AG08395 (cell line): ENCODE measurements at places on chromosomes 13 and 19.

GRCh38 chr19:2270423-2271233, 11.3 kb downstream of the PEAK3 start:
- peak; percentile 93 for DNase-seq

DNA sequence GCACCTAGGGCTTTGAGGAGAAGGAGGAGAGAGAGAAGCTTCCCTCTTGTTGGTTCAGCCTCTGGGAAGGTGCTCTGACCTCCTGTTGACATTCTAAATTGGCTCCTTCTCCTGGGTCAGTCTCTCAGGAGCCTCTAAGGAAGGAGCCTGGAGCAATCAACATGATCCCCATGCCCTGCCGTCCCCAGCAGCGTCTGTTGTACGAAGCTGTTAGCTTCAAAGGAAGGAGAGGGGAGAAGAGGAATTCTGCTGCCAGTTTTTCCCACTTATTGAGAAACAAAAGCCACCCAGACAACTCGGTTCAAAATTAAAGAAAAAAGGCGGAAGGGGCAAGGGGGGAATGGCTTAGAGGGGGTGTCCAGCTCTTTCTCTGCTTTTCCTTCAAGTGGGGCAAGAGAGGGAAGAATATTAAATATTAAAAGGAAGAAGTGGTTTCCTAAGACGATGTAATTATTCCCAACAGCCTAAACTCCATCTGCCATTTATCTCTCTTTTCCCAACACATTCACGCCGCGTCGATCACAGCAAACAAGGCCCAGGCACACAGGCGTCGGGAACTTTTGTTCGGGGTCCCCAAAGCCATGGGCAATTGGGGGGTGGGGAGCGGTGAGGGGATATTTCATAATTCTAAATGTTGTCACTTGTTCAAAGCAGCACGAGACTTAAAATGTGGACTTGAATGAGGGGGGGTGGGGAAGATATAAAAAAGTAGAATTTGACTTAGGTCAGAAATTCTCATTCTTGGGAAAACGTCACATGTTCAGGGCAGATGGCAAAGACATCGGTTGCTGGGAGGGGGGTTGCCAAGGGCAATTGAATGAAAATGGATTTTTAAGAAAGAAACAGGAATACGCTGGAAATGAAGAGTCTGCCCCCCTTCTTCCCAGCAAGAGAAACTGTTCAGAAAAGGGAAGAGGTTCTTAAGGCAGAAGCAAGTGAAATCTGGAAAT, 116.8 kb upstream of the CACNA1A start:
- no peak for DNase-seq

DNA sequence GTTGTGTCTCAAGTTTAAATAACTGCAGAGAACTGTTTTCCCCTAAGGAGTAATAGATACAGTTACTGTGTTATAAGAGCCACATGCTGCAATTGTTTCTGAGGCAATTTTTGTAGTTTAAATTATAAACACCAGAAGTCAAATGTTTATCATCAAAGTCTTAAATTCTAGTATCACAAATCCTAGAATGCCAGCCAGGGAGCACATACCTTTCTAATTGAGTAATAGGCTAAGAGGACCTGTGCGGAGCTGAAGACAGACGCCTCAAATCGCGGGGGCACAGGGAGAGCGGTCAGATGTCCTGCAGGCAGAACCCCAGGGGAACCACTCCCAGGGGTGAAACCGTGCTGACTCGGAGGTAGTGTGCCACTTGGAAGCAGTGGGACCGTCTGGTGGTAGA, 65.2 kb upstream of the TNFRSF19 start:
- DNase-seq = peak; percentile 26

DNA sequence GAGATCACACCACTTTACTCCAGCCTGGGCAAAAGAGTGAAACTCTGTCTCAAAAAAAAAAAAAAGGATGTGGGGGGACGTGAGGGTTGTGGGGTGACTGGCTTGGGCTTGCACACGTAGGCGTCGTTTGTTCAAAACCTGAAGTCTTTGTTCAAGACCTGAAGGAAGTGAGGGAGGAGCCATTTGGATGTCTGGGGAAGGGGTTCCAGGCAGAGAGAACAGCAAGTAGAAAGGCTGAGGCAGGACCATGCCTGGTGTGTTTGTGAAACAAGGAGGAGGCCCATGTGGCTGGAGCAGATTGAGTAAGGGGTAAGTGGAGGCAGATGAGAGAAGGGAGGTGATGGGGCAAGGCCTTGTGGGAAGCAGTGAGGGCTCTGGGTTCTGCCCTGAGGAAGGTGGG, 27.8 kb downstream of the PIN1 start:
- DNase-seq = no peak

DNA sequence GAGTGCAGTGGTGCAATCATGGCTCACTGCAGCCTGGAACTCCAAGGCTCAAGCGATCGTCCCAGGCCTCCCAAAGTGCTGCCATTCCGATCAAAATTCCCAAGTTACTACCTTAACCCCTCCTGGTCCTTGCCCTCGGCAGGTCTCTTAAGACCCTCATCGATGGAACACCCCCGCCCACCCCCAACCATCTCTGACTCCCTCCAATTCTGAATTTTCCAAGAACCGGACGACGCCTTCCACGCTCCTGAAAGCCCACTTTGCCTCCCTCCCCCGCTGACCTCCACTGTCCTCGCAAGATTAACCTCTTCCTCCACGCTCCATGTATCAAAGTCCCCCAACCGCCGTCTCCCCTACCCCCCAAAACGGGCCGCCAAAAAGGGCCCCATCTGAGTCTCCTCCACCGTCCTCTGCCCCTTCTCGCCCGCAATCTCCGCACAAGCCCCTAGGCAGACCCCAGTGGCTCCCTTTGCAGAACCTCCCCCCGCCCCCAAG, 539 bp downstream of the DAPK3 start:
- no peak for DNase-seq

GRCh38 chr13:106523576-106523975, 11.9 kb downstream of the EFNB2 start:
- peak; percentile 35 for DNase-seq

DNA sequence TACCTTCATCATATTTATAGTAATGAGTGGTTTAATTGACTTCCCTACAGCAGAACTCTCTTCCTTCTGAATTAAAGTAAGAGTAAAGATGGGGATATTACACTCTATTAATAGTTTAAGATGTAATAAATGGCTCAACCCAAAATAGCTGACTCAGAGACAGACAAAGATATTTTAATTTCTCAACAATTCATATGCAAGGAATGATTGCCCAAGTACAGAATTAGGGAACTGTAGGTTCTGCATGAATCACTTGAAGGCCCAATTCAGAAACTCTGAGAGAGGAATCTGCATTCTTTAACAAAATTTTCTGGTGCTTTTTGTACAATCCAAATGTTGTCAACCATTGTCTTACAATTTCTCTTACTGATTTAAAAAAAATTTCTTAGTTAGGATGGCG, 42.9 kb upstream of the PCDH9 start:
- peak; percentile 6 for DNase-seq

GRCh38 chr13:101026328-101026727, 351.7 kb upstream of the TMTC4 start:
- DNase-seq = no peak

- peak; percentile 76 for DNase-seq
These were observed 24.7 kb downstream of the RASA3 start for GRCh38 chr13:114107686-114108081.

DNA sequence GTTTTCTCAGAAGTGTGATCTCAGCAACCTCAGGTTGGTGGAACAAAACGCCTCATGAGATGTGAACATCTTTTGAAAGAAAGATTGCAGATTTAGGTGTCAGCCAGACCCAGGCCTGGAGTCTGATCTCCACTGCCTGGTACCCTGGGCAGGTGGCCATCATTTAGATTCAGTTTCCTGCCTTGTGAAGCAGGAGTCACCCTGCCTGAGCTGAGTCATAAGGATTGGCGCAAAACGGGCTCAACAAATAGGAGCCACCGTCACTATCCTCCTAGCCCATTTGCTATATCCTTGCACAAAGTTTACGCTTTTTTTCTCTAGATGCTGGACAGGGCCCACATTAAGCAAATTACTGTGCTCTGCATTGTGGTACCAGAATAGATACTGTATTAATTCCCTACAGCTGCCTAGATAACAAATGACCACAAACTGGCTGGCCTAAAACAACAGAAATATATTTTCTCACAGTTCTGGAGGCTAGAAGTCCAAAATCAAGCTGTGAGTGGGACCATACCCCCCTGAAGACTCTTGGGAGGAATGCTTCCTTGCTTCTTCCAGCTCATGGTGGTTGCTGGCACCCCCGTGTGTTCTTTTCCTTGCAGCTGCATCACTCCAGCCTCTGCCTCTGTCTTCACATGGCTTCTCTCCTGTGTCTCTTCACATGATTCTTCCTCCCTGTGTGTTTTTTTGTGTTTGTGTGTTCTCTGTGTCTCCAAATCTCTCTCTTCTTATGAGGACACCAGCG, 38.2 kb downstream of the TNFSF11 start:
- no peak for DNase-seq

- peak; percentile 39 for DNase-seq
These were observed 1.4 kb downstream of the EFNB2 start for GRCh38 chr13:106533943-106534638.

GRCh38 chr13:110820322-110820721, 94.5 kb downstream of the ANKRD10 start:
- DNase-seq = no peak

DNA sequence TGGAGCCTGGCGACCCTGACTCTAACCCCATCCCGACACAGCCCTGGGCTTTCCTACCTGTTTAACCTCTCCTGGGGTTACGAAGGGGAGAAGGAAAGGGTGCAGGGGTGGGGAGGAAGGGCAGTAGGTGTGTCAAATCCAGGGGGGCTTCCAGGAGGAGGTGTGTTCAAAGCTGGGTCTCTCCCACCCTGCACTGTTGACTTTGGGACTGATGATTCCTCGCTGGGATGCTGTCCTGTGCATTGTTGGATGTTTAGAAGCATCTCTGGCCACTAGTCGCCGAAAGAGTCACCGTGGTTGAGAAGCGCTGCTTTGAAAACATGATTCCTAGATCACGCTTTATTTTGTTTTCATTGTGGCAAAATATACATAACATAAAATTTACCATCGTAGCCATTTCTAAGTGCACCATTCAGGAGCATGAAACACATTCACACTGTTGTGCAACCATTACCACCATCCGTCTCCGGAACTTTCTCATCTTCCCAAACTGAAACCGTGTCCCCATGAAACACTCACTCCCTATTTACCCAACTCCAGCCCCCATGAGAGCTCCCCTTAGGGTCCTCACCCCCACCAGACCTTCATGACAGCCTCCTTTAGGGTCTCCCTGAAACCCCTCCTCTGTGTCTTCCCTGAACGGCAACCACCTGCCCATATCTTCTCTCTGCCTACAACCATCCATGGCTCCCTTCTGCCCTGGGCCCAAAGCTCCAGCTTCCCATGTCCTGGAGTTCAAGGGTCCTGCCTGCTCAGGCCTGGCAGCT, 4.4 kb upstream of the FCER2 start:
- DNase-seq = no peak

DNA sequence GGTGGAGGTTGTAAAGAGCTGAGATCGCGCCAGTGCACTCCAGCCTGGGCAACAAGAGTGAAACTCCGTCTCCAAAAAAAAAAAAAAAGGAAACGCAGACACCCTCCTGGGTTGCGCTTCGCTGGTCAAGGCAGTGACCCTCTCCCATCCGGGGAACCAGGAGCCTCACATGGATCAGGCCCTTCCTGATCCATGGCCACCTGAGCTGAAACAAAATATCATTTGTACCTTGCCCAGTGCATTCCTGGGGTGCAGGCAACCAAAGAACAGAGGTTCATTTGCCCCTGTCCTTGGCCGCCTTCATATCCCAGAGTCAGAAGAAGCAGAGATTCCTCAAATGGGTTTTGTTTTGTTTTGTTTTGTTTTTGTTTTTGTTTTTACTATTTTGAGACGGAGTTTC, 8.0 kb upstream of the LSM4 start:
- no peak for DNase-seq

- no peak for DNase-seq
These were observed 731 bp downstream of the MAG start for GRCh38 chr19:35292421-35293362.

GRCh38 chr19:32254509-32254890, 90.9 kb upstream of the ZNF507 start:
- DNase-seq = no peak

- DNase-seq = no peak
These were observed 865.4 kb downstream of the SLITRK6 start for GRCh38 chr13:84933797-84934196.

DNA sequence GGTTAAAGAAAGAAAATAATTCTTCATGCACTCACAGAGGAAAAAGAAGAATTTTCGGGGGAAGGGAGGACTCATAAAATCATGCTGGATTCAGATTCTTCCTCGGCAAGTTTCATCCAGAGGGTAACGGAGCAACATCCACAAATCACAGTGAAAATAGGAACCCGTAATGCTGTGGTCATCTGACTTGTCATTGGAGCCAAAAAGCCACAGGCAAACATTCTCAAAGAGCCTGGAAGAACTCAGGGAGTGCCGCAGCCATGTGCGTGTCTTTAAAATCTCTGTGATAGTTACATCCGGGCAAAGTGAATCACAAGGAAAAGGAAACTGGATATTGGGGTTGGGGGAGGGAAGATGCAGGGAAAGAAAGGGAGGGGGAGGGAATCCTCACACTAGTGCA, 33.0 kb upstream of the VSTM2B start:
- no peak for DNase-seq

- no peak for DNase-seq
These were observed 24.5 kb downstream of the RDH8 start for GRCh38 chr19:10037809-10038208.

- no peak for DNase-seq
These were observed 36.0 kb downstream of the PBX4 start for GRCh38 chr19:19582471-19582870.

- DNase-seq = peak; percentile 37
These were observed 185.4 kb downstream of the KDM4B start for GRCh38 chr19:5154129-5154798.

DNA sequence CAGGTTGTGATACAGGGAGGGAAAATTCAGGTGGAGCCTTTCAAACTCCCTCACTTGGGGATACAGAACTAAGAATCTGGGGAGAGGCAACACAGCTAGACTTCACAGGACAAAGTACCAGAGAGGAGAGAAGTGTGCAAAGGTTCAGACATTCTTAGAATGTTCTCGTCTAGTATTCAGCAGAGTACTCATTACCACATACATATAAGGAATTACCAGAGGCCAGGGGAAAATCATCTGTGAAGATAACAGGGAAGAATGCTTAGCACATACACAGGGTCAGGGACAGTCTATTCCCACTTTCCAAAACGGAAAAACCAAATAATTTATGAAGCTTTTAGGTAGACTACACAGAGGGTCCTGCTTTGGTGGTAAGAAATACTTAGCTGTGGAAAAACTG, 58.1 kb downstream of the TRPC4 start:
- DNase-seq = no peak
